ENCODE measurements at places on chromosomes 6 and 20.

DNA sequence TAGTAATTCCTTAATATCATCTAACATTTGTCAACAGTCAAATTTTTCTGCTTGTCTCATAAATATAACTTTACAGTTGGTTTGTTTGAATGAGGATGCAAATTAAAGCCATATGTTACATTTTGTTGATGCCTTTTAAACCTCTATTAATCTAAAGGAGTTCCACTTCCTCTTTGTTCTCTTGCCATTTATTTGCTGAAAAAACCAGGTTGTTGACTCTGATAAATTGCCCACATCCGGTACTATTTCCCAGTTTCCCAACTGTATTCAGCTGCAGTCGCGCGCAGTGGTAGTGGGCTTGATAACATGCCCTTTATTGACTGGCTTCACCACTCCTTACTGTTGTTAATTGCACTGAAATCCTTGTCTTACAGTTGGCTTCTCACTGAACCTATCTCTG lies 32.8 kb upstream of the SIRPB2 start:
- no peak for DNase-seq

DNA sequence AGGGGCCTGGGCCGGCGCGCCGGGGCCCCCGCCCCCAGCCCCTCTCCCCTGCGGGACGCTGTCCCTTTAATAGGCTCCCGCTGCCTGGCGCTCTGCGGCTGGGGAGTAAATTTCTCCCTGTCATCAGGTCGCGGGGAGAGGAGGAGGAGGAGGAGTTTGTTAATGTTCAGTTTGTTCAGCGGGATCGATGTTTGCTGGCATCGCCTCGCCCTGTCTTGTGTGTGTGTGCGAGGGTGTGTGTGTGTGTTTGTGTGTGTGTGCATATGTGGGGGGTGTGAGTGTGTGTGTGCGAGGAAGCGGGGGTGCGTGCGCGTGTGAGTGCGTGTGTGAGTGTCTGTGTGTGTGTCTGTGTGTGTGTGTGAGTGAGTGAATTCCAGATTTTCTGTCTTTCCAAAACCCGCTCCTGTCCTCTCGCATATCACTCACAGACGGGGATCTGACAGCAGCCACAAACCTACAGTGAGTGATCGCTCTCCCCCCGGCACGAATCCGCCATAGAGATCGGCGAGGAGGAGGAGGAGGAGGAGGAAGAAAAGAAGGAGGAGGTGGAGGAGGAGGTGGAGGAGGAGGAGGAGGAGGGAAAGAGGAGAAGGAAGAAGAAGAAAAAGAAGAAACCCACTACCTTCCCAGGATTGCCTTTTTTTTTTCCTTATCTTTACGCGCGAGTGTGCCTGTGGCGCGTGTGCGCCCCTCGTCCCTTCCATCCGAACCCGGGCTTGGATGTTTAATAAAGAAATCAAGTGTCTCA lies at the start of gene TSHZ2:
Gene TSHZ2 (plus strand): TSS at position 169 of the 748 bp plus-strand sequence. CDS start 936 bp downstream, outside the sequence.
- peak; percentile 34 for DNase-seq

- no peak for DNase-seq
Observed at GRCh38 chr20:45626540-45626939, 3.0 kb upstream of the WFDC10A start.

- no peak for DNase-seq
Observed at GRCh38 chr6:18978337-18979128, 591.4 kb downstream of the RNF144B start.

GRCh38 chr20:20184149-20184548 lies 131.8 kb downstream of the CFAP61 start:
- DNase-seq: no peak

DNA sequence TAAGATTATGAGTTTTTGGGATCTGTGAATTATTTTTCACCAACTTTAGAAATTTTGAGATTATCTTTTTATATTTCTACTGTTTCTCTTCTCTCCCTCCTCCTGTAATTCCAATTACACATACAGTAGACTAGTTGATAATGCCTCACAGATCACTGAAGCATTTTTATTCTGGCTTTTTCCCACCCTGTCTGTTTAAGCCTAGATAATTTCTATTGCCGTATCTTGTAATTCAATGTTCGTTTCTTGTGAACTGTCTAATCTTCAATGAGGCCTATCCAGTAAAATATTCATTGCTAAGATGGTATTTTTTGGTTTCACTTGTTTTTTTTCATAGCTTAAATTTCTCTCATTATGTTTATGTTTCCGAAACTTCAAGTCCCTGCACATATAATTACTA lies 12.0 kb downstream of the MDN1 start:
- DNase-seq: no peak

GRCh38 chr20:62482146-62482809 lies 6.5 kb upstream of the GATA5 start:
- no peak for DNase-seq

DNA sequence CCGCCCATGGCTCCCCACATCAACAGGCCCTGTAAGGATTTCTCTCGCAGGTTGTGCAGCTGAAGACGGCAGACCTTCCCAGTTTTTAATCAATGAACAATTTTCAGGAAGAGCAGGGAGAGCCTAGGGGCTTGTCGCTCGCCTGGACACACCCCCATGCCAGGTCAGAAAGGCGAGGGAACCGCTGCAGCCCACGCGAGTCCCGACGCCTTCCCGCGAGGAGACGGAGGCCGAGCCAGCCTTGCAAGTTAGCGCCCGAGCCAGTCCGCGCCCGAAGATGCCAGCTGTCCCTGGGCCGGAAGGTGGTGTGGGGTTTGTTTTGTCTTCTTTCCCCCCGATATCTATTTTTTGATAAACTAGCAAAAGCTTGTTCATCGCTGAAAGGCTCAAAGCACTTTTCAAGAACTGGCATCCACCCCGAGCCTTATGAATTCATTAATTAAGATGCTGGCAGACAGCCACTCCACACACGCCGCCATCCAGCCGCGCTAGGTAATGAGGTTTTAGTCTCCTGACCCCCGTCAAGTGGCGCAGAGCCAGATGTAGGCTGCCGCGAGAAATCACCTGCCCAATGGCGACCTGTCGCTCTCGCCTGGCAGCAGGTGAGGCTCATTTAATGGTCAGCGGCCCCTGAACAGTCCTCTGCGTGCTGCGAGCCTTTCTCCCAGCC lies 6.6 kb downstream of the CCDC167 start:
- DNase-seq: no peak

- no peak for DNase-seq
Observed at GRCh38 chr6:136757150-136757549, 35.1 kb downstream of the MAP3K5 start.

- DNase-seq: no peak
Observed at GRCh38 chr6:110950440-110950839, 8.1 kb upstream of the GTF3C6 start.

DNA sequence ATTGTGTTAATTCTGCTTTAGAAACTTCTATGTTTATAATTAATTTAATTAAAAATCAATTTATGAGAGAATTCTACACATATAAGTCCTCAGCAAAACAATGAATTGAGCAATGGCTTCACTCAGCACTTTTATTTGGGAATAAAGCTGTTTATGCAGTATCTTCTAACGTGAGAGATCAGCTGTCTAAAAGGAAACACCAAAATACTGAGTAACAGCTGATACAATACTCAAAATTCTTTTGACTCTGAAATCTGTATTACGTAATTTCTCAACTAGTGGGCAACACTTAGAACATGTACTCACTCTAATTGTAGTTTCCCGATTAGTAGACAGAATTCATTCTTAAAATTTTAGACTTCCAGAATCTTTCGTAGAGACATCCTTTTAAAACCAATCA lies 49.8 kb downstream of the MAP3K7 start:
- DNase-seq: no peak

DNA sequence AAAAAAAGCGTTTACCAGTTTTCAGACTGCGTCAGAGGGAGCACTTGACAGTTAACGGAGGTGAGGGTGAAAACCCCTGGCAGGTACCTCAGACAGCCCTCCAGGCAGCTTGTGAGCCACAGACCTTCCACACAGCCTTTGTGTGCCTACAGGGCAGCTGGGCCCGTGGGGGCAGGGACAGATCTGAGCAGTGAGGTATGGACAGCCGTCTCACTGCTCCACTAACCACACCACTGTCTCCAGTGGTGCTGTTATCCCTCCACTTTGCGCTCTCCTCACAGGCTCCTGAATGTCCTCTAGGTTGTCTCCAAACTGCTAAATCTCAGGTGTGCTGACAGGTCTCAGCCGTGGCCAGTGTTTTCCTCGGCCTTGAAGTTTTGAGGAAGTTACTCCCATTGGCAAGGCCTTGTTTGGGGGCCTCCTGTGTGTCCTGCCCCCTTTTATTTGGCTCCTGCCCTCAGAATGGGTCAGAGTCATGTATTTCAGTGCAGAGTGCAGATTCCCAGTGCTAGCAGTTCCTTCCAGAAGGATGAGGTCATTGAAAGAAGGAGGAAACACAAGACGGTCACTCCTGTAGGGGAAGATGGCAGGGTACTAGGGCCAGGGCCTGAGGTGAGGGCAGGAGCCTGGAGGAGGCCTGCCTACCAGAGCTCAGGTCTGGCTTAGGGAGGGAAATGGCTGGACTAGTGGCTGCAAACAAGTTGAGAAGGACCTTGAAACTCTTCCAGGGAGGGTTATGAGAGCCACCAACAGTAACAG lies 11.8 kb downstream of the GFRA4 start:
- no peak for DNase-seq

DNA sequence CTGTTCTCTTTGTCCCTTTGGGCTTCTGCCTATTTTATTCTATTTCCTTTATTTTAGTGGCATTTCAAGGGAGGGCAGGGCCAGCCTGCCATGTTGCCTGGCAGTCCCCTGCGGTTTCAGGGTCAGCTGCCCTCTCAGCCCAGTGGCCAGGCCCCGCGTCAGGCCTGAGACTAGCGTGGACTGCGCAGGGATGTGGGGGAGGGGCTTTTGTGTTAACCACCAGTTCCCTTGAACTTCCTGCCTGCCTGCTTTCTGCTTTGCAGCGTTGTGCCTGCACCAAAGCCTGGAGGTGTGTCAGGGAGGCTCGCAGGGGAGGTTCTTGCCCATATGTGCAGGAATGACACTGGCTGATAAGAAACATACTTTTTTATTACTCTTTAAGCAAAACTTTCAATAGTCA lies 157.6 kb downstream of the SLC35B3 start:
- DNase-seq: no peak

DNA sequence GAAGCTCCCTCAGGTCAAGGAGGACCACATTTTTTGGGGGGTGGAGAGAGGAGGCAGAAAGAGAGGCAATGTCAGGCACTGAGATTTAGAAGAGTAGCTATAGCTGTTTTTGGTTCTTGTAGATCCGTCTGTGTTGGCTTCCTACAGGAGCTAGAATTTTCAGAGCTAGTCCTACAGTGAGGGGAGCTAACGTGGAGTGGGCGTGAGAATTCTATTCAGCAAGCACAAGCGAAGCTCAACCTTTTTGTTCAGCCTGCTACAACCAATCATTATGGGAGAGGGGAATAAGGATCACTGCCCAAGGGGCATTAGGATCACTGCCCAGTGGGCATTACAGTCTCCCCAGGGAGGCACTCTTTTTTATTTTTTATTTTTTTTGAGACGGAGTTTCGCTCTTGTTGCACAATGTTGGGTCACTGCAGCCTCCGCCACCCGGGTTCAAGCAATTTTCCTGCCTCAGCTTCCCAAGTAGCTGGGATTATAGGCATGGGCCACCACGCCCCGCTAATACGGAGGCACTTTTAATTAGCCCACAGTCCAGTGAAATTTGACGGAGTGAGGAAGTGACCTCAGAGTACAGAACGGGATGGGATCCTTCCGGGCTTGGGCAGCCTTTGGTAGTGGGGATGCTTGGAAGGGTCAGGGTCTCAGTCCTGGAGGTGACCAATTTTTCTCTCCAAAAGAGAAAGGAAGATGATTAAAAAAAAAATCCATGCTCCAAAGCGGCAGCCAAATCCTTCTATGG lies 1.1 kb upstream of the PANK2 start:
- DNase-seq: no peak

GRCh38 chr6:109296971-109297372 lies 85.3 kb downstream of the CD164 start:
- DNase-seq: no peak

DNA sequence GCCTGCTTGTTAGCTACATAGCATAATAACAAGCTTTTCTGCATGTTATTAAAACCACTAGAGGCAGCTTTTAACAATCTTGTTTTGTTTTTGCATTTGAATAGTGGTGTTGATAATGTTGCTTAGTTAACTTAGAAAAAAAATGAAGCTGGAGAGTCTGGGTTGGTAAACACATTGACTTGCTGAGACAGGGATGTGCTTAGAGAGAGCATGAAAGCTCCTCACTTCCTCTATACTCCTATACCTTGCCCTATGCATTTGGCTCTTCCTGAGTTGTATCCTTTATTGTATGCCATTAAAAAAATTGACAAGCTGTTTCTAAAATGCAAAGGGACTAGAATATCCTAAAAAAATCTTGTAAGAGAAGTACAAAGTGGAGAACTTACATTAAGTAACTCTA lies 13.6 kb downstream of the FAM83B start:
- DNase-seq: no peak

DNA sequence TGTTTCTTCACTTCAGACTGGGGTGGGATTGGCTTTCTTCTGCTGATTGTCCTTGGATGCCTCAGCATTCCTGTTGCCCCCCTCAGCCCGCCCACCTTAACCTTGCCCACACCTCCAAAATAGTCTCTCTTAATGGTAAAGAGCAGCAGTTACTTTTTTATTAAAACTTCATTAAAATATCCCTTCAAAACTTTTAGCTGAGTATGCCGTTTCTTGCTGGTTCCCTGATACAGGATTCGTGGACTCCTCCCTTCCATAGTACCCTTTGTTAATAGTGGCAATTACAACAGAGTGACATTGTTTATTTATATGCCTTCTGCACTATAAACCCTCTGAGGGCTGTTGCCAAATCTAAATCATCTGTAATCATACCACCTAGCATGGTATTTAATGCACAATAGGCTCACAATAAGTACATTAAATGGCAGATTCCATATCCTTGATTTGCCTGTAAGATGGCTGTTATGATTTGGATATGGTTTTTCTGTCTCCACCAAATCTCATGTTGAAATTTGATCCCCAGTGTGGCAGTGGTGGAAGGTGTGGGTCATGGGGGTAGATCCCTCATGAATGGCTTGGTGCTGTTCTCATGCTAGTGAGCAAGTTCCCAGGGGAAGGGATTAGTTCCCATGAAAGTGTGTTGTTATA lies 3.5 kb upstream of the MOCS1 start:
- no peak for DNase-seq

DNA sequence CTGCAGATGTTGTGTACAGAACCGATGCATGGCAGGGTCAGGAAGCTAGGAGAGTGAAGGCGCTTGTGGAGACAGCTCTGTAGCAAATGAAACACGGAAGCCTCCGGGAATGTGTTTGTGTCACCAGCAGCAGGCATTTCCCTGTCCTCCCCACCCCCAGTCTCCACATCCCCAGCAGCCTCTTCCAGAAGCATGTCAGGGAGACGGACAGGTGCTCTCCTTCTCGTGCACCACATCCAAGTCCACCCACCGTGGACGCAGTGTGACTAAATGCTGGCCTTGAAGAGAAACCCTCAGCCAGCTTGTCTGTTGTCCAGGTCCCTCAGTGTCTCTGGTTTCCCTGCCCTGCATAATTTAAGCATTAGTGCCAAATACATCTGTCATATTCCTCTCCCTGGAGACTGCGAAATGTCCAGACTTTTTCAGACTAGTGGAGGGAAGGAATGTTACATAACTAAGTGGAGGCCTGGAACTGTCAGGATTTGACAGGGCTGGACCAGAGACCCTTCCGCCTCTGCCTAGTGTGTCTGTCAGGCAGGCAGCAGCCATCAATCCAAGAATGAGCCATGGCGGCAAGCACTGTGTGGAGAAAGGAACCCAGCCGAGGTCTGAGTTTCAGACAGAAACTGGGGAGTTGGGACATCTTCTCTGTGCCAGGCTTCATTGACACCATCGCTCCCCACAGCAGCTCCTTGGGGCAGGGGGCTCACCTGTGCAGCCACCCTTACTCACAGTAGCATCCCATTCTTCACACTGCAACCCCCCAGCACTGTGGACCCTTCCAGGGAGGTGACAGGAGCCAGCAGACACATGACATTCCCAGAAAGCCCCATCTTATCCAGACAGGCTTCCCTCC lies 26.6 kb upstream of the PI16 start:
- DNase-seq: no peak
